ENCODE measurements at places on chromosomes 13 and 19.

DNA sequence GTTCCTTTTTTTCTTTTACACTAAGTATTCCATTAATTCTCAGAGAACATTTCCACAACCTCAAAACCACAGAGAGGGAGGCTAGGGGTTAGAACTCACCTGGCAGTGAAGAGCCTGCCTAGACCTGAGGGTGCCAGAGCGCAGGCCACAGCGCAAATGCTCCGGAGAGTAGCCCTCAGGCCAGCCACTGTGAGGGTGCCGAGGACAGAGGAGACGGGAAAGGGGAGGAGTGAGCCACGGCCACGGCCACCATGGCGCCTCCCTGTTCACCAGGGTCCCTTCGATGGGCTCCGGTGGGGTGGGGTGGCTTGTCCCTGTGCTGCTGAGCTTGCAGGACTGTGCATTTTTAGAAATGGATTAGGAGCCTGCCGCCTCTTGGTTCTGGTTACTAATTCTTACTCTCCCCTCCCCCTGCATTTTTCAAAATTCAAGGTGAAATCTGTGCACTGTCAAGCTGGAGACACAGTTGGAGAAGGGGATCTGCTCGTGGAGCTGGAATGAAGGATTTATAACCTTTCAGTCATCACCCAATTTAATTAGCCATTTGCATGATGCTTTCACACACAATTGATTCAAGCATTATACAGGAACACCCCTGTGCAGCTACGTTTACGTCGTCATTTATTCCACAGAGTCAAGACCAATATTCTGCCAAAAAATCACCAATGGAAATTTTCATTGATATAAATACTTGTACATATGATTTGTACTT, 58.8 kb downstream of the GGACT start:
- DNase-seq = no peak

DNA sequence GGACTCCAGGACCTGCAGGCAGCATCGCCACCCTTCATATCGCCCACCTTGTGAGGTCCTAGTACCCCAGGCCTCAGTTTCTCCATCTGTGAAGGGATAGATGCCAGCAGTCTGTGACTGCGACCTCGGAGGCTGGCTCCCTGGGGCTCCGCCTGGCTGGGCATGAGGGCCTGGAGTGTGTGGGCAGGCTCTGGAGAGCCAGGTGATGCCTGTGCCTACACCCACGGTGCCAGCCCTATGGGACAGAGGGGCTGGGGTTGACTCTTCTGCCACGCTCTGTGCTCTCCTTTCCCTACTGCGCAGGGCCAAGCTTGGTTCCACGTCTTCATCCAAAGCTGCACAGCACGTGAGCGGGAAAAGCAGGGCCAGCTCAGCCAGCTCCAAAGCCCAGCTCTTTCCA, 26.0 kb upstream of the NFIC start:
- DNase-seq = no peak

DNA sequence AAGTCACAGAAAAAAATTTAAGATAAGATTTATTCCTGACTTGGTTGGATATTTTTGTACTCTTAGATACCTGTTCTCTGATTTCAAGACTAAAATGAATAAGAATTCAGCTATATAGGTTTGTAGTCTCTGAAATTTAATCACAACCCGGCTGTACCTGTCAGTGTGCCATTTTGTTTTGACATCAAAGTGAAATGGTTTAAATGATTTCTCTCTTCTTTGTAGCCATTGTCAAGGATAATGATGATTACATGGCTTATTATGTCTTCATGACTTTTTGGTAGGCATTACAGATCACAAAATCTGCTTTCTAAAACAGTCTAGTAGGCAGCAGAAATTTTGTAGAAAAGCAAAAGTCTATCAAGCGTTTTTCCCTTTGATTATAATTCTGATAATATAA, 72.5 kb downstream of the PCDH17 start:
- DNase-seq = no peak

- DNase-seq = no peak
Observed at GRCh38 chr13:41944635-41945397, 16.1 kb downstream of the VWA8 start.

DNA sequence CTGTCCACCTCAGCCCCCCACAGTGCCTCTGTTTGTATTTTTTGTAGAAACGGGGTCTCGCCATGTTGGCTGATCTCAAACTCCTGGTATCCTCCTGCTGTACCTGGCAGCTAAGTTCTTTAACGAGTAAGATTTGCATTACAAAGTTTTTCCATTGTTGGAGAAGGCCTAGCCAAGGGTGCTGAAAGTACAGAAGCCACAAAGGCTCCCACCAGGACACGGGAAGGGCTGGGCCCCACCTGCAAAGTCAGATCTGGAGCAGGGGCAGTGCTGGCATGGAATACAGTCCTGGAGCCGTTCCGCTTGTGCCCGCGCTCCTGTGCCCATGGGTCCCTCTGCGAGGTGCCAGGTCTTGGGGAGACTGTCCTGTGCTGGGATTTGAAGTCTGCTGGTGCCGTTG, 12.1 kb downstream of the FZR1 start:
- DNase-seq = no peak

DNA sequence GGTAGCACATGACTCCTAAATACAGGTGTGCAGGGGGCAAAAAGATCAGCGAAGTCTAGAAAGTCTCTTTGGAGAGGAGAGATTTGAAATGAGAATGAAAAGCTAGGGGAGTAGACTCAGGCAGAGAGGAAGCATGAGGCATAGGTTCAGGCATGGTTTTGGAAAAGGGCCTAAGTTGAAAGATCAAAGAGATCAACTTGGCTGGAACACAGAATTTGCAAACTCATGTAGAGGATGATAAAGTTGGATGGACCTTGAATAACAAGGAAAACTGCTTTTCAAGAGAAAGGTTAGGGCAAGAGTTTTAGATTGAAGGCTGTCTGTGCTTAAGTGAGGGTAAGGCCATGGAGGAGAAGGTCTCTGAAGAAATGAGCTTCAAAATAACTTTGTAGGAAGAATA, 47.4 kb upstream of the UBAC2 start:
- DNase-seq = no peak

GRCh38 chr19:10346509-10346908, 7.1 kb upstream of the ICAM3 start:
- no peak for DNase-seq

DNA sequence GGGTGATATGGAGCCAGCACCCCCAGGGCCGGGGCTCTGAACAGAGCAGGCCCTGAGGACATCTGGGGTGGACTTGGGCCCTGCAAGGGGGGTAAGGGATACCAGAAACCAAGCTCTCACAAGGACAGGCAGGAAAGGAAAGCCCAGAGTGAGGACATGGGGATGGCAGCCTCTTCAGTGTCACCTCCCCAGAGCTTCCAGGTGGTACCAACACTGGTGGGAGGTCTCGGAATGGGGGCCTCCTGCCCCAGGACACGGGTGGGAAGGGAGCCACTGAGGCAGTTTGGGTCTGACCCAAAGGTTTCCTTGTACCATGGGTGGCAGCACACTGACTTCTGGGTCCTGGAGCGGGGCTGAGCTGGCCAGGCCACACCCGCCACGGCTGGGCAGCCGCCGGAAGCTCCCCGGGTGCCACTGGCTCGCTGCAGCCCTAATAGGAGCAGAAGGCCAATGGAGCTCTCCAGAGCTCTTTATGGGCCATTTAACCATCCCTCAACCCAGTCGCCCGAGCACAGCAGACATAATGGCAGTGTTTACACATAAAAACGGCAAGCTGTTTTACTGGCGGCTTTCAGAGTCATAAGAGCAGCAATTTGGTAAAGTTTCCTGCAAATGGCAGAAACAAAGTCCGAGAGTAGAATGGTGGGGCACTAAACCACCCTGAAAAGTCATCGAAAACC, 59.3 kb downstream of the PEPD start:
- no peak for DNase-seq

DNA sequence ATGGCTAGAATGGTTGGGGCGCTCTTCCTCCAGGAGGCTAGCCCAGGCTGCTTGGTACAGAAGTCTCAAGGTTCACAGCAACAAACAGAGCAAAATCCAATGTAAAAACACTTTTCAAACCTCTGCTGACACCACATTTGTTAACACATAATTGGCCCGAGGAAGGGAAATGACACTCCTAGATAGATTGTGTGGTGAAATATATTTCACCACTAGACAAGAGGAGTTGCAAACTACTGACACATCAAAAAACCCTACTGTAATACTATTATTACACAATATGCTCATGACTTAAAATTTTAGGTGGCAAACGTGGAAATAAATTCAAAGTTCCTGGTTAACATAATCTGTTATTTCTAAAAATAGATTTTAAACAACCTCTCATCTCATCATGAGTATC, 643.6 kb downstream of the PCDH9 start:
- DNase-seq = no peak
